HCEC 1CT (cell line): ENCODE measurements at places on chromosomes 1 and 21.
A peak's percentile ranks its signal among the peaks of the same experiment; 100 is the strongest.

DNA sequence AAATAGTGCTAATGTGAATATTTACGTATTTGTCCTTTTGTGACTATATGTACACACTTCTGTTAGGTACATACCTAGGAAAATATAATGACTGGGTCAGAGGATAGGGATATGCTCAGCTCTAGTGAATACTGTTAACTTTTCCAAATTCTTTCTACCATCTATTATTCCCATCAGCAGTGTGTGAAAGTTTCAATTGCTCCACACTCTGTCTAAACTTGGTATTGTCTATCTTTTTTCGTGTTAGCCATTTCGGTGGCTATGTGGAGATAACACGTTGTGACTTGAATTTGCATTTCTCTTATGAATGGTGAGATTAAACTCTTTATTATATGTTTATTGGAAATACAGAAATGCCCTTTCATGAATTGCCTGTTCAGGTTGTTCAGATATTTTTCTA, 22.7 kb upstream of the LELP1 start:
- DNase-seq, result no peak

GRCh38 chr1:27630859-27631491, 4.0 kb downstream of the FGR start:
- no peak for DNase-seq

GRCh38 chr1:237732657-237733056, 158.1 kb downstream of the ZP4 start:
- DNase-seq, result no peak

- DNase-seq, result no peak
Observed at GRCh38 chr21:42262831-42263231, 43.9 kb downstream of the ABCG1 start.

DNA sequence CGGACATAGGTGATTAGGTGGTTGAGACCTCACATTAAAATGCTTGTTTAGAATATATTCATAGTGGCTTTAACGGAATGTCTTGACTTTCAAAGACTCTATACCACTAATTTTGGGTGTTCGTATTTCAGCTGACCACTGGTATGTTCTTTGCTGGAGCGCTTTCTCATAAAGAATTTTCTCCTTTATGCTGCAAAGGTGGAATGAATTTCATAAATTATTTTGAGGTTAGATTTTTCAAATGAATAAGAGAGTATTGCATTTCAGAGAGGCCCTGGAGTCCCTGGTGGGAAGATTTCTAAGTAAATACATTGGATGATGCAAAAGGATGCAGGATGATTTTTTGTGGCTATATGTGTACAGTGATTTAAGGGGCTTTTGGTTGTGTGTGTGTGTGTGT, 55.8 kb downstream of the HUNK start:
- no peak for DNase-seq

- DNase-seq, result no peak
Observed at GRCh38 chr1:2786329-2787162, 14.9 kb downstream of the TTC34 start.

DNA sequence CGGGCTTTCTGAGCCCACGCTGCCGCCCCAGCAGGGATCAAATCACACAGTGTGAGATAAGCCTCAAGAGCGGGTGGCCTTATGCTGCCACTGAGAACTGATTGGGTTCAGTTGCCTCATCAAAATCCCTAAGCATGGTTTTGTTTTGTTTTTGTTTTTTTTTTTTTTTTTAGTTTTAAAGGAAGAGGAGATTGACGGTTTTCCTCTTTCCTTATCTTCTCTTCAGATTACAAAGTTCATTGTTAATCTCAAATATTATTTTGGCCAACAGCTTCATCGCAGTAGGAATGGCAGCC, 651 bp downstream of the COA6 start:
- DNase-seq, result no peak

GRCh38 chr1:64019818-64020217, 183.6 kb upstream of the UBE2U start:
- DNase-seq, result peak; percentile 81

- no peak for DNase-seq
Observed at GRCh38 chr1:177490036-177490639, 319.4 kb downstream of the BRINP2 start.

DNA sequence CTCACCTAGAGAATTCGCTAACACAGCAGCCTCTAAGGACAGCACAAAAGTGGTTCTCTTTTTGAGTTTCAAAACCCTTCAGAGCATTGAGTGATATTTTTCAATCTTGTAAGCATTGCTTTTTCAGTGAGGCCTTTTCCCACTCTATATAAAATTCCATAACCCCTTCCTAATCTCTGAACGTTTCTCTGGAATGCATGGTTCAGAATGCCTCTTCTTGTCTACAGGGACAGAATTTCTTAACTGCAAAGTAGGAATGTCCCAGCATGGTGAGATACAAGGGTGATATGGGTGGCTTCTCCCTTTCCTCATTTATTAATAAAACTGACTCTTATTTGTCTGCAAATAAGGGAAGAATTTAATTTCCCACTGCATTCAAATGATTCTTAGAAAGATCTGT, 377.9 kb downstream of the LTN1 start:
- no peak for DNase-seq

- DNase-seq, result no peak
Observed at GRCh38 chr1:35666216-35666615, 24.9 kb upstream of the PSMB2 start.

DNA sequence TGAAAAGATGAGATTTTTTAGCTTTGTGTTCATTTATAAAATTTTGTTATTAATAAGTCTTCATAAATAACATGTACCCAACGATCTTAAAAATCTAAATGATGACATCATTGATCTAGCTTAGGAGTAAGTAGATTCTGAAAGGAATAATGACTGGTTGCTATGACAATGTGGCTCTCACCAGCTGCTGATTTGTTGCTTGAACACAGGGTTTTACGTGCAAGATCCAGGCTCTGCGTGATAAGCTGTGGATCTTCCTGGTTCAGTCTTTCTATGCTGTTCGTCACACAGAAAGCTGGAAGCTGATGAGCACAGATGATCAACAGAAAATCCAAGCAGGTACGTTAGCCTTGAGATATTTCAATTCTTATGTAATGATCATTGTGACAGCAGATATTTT, 49.1 kb upstream of the C1orf146 start:
- no peak for DNase-seq

DNA sequence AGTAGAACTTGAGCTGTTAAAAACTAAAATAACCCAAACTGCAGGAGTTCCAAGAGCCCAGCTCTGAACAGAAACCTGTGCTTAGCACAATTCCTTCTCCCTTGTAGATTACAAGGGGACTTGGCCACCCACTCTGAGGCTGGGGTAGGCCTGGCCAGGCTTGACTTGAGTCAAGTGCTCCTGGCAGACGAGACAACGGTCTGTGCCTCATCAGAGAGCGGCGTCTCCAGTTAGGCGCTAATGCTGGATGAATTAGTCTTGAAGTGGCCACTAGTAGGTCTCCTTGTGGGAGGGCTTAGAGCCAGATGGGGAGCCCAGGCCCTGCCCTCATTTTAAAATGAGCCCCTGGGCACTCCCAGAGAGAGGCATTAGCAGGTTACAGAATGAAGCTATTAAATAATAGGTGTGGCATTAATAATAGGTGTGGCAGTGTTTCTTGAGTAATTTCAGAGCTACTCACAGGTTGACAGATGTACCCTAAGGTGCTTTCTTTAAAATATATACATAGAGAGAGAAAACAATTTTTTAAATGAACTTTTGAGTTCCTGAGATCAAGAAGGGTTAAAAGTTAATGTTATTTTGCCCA, 1.1 kb downstream of the EEIG2 start:
- peak; percentile 79 for DNase-seq

GRCh38 chr1:101371259-101371658, 134.4 kb downstream of the S1PR1 start:
- peak; percentile 86 for DNase-seq
